Activated CD4-positive, CD25-positive, alpha-beta regulatory T cell treated with anti-CD3 and anti-CD28 coated beads, Interleukin-2, amount 50 U/mL, for 16 hours (primary cell): ENCODE measurements at places on chromosomes 2 and 18.

- no peak for DNase-seq
Measured at GRCh38 chr2:18005411-18005810, 126.9 kb downstream of the KCNS3 start.

- no peak for DNase-seq
Measured at GRCh38 chr2:223896833-223897311, 48.3 kb downstream of the WDFY1 start.

- no peak for DNase-seq
Measured at GRCh38 chr2:3806168-3806567, 102.8 kb downstream of the DCDC2C start.

- DNase-seq: no peak
Measured at GRCh38 chr18:47775961-47776360, 154.5 kb downstream of the SMAD2 start.

DNA sequence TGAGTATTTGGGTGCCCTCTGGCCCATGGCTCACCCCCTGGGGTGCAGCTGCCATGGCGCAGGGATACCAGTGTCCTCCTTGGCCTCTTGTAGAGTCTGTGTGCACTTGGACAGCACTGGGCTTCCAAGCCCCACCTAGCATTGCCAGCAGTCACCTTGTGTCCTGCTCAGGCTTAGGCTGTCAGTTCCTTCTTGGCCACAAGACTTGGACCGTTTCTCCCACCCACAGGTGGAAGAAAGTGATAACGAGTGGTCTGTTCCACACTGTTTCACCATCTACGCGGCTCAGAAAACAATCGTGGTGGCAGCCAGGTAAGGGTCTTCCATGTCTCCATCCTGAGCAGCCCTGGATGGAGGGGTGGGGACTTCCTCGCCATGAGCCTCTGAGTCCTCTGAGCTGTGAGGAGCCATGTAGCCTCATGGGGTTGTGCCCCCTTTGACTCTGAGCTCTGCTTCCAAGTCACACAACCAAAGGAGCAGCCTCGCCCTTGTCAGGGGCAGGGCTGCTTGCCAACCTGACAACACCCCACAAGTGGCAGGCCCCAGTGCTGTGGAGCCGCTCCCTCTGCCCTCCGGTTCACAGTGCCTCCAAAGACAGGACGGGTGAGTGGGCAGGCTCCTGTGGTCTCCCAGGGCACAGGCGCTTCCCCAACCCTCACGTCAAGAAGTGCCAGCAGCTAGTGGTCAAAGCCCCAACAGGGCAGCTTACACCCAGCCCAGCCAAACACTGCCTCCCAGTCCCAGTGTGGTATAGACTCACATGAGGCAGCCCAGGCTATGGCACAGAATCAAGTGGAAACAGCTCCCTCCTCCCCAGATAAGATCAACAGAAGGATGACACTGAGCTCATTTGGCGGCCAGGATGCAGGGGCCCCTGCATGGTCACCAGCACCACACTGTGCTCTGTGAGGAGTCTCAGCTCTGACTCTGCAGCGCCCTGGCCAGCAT is 18.4 kb downstream of the STK25 start:
- no peak for DNase-seq

DNA sequence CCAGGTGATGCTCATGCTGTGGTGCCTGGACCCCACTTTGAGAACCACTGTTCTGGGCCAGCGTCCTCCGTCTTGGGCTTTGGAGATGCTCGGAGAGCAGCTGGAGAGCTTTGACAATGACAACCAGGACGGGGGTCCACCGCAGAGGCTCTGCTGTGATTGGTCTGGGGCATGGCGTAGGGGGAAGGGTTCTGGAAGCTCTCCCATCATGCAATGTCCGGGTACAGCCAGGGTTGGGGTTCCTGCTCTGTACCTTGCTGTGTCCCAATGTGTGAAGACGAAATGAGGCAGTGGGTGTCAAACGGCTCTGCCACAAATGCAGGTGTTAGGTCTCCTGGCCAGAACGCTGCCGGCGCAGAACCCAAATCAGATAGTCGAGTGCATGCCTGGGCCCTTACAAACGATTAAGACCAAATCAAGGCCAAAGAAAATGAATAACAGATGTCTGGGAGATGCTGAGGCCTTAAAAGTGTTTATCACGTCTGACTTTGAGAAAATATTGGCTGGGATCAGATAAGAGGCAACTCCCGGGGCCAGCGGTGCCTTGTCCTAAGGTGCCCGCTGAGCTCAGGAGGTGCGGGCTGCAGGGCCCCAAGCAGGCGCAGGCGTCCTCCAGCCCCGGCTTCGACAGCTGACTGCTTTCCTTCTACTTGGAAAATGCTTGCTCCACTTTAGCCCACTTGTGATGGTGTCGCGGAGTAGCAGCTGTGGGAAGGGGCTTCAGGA is 117.2 kb downstream of the VAPA start:
- DNase-seq: no peak

DNA sequence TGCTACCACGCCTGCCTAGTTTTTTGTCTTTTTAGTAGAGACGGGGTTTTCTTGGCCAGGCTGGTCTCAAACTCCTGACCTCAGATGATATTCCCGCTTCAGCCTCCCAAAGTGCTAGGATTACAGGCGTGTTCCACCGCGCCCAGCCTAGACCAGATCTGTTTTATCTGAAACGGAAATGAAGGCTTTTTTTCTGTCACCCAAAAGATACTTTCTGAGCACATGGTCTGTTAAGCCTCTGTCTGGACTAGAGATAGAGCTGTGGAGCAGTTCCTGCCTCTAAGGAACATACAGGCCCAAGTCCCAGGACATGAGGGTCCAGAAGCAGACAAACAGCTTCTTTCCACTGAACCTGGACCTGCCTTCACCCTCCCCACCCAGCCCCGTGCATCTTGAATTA is 43.6 kb upstream of the PTMA start:
- DNase-seq: no peak

GRCh38 chr2:215797676-215798075 is 215.7 kb downstream of the MREG start:
- no peak for DNase-seq

- no peak for DNase-seq
Measured at GRCh38 chr2:46921676-46922448, 6.3 kb upstream of the MCFD2 start.

GRCh38 chr2:181007086-181007837 is 26.9 kb downstream of the UBE2E3 start:
- DNase-seq: no peak

DNA sequence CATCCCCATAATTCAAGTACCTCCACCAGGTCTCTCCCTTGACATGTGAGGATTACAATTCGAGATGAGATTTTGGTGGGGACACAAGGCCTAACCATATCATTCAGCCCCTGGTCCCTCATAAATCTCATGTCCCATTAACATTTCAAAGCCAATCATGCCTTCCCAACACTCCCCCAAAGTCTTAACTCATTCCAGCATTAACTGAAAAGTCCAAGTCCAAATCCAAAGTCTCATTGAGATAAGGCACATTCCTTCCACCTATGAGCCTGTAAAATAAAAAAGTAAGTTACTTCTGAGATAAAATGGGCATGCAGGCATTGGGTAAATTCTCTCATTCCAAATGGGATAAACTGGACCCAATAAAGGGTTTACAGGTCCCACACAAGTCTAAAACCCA is 849.7 kb downstream of the BCL11A start:
- no peak for DNase-seq

DNA sequence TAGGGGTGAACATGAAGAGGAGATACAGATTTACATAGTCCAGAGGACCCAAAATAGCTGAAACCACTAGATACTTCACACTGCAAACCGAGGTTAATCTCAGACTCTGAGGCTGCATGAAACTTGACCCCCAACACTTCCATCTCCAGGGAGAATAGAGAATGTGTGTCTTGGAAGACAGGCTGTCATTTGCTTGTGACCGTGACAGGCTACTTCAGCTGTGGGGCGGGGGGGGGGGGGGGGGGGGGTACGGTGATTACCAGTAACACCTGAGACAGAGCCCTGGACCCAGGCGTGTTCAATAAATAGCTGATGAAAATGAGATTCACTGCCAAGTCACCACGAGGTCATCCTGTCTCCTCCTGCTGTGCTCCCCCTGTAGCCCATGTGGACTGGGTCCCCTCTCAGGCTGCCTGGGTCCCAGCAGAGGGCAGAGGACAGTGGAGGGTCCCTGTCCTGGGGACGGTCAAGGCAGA is 5.7 kb upstream of the KLHL29 start:
- no peak for DNase-seq

DNA sequence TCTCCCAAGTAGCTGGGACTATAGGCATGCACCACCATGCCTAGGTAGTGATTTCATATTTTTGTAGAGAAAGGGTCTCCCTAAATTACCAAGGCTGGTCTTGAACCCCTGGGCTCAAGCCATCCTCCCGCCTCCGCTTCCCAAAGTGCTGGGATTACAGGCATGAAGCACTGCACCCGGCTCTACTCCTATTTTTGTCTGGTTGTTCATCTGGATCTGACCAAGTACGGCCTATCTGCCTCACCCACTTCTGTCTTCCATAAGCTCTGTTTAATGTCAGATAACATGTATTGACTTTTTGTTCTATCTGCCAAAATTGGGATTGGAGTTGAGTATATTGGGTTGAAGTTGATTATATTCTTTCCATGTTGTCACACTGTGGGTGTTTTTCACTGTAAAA is 198.4 kb downstream of the AFF3 start:
- no peak for DNase-seq

- DNase-seq: no peak
Measured at GRCh38 chr2:217222309-217222910, 362.5 kb upstream of the TNP1 start.

DNA sequence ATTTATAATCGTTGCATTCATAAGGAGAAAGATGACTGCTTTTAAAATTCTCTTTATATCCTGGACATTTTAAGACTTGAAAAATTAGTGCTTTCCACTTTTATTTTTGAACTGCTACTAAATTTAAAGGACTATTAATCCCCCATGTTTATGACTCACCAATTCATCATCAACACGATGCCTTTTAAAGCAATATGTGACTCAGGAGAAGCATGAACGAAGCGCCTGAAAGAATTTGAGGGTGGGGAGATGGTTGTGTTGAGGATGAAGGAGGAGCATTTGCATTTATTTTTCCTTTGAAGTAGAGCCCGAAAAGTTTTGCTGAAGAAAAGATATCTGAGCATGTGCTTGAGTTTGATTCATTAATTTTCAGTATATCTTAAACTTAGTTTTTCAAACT is 192.2 kb upstream of the LRRTM1 start:
- no peak for DNase-seq

- DNase-seq: no peak
Measured at GRCh38 chr2:138531913-138532312, 30.3 kb downstream of the SPOPL start.

GRCh38 chr18:6031002-6031401 is 135.7 kb upstream of the TMEM200C start:
- no peak for DNase-seq

DNA sequence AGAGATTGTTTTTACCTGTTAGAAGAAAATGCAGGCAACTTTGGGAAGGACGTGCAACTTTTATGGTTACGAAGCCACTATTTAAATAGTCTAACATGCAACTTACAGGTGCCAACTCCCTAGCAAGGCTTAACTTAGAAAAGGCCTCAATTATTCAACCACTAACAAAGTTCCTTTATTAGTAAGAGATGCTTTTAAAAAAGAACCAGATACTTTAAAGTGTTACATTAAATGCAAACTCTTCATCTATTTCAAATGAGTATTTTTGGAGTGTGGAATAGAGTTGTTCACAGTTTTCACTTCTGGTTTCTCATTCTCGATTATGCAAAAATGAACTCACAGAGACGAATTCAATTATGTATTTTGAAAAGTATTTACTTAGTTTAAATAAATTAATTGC is 51.7 kb downstream of the PELI1 start:
- DNase-seq: no peak

DNA sequence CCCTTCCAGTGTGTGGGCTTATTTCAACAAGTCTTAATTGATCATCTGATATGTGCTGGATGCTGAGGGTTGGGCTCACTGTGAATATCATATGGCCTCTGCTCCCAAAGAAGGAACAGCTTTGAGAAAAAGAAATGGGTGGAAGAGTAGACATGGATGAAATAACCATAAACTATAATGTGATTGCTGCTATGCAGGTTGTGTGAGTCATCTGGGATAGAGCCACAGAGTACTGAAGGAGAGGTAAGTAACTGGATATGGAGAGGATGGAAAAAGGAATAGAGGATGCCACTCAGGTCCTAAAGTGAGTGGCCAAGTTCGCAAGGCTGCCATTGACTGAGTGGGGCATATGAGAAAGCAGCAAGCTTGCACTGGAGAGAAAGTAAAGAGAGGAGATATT is 8.7 kb upstream of the DSG2 start:
- no peak for DNase-seq

DNA sequence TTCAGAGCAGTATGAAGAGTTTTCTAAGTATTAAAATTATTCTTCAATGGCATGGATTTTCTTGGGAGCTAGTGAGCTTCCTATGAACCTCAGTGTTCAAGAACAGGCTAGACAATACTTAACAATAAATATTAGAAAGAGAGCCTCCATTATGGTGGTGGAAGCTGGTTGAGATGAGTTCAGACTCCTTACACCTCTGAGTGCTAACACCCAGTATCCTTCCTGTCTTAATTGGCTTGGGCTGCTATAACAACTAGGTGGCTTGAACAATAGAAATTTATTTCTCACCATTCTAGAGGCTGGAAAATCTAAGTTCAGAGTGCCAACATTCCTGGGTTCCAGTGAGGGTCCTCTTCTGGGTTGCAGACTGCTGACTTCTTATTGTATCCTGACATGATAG is 369.4 kb upstream of the HNRNPA3 start:
- DNase-seq: no peak

GRCh38 chr2:12612671-12613070 is 104.1 kb upstream of the TRIB2 start:
- DNase-seq: no peak

DNA sequence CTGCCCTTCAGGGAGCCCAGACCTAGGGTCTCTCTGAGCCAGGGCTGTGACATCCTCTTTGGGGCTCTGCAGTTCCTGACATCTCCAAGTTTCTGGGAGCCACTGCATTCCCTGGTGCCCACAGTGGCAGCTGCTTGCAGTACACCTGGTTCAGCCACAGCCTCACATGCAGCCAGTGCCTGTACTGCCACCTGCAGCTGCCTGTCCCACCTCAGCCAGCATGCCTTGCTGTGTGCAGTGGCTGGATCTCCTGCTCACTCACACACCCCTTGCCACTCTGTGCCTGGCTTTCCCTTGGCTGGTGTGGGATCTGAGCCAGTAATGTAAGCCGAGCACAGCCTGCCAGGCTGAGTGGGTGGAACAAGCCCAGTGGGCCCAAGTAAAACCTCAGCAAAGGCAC is 1288.7 kb downstream of the CNTNAP5 start:
- DNase-seq: no peak

DNA sequence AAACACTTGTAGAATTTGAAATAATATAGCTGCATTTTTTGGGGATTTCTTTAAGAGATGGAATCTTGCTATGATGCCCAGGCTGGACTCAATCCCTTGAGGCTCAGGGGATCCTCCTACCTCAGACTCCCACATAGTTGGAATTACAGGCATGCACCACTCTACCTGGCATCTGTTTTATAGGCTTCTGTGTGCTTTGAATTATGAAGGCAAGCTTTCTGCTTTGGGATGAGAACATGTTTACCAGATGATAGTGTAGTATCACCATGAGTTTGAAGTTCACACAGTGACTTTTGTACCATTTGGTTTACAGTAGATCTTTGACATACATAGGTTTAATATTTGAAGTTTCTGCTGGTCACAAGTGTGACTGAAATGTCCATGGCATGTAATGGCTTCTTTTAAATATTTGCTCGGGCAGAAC is 10.7 kb downstream of the CNOT11 start:
- DNase-seq: no peak
